Esophagus muscularis mucosa (tissue), 4 donors: ENCODE measurements at places on chromosomes 16 and 17. TPM values are rescaled to one million over a fixed set of nuclear protein-coding genes. Genes with fewer than 3 reads are reported as not detected.
A peak's percentile ranks its signal among the peaks of the same experiment; 100 is the strongest.

The TBC1D3C gene
- total RNA-seq, result not detected

The PIMREG gene
- not detected for total RNA-seq

The TBC1D3E gene
- not detected for total RNA-seq

The KRT27 gene
- not detected for total RNA-seq

The CCDC40 gene
- total RNA-seq, result 9.1 TPM

The C17orf107 gene
- total RNA-seq, result 1.2 TPM

The TMEM114 gene
- not detected for total RNA-seq

DNA sequence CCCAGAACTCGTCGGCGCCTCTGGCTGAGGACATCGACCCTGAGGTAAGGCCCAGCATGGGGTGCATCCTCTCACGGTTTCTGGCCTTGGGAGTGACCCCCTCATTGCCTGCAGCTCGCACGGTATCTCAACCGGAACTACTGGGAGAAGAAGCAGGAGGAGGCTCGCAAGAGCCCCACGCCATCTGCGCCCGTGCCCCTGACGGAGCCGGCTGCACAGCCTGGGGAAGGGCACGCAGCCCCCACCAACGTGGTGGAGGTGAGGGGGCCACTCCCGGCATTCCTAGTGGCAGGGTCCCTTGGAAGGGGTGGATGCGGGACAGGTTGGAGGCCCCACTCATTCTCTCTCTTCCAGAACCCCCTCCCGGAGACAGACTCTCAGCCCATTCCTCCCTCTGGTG lies 8.4 kb upstream of the MRPL12 start:
- DNase-seq, result no peak
- no peaks in the 10 kb centered on the region for H3K27me3 ChIP-seq
- H3K27ac ChIP-seq, result no peak overlapping the region
- no peak overlapping the region for H3K4me3 ChIP-seq

DNA sequence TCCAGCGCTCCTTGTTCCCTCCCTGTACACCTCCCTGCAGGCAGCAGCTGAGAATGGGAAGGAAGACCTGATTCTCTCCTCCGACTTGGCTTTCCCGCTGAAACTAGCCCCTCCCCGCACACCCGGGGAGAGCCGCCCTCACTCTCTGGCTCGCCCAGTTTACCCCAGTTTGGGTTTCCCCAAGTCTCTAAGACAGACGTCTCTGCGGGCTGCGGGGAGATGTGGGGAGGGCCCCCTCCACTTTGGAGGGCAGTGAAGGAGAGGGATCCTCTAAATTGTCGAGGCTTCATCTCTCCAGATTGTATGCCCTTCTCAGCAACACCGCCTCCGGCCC lies 797 bp downstream of the GRB7 start:
- peak overlapping the region; percentile 52 for H3K4me3 ChIP-seq
- H3K27me3 ChIP-seq, result peaks cover 10% of the 10 kb centered on the region
- no peaks in the 10 kb centered on the region for H3K36me3 ChIP-seq
- no peak for DNase-seq

GRCh38 chr16:12462426-12463280 lies 341.0 kb downstream of the CPPED1 start:
- no peaks in the 10 kb centered on the region for H3K36me3 ChIP-seq
- H3K27ac ChIP-seq, result no peak overlapping the region
- DNase-seq, result no peak
- H3K4me3 ChIP-seq, result no peak overlapping the region
- H3K4me1 ChIP-seq, result no peaks in the 10 kb centered on the region

- H3K27me3 ChIP-seq, result no peaks in the 10 kb centered on the region
- peaks cover 13% of the 10 kb centered on the region for H3K4me1 ChIP-seq
- no peak overlapping the region for H3K27ac ChIP-seq
- no peak overlapping the region for H3K4me3 ChIP-seq
Observed at GRCh38 chr16:81590714-81591544, 146.3 kb downstream of the CMIP start.

DNA sequence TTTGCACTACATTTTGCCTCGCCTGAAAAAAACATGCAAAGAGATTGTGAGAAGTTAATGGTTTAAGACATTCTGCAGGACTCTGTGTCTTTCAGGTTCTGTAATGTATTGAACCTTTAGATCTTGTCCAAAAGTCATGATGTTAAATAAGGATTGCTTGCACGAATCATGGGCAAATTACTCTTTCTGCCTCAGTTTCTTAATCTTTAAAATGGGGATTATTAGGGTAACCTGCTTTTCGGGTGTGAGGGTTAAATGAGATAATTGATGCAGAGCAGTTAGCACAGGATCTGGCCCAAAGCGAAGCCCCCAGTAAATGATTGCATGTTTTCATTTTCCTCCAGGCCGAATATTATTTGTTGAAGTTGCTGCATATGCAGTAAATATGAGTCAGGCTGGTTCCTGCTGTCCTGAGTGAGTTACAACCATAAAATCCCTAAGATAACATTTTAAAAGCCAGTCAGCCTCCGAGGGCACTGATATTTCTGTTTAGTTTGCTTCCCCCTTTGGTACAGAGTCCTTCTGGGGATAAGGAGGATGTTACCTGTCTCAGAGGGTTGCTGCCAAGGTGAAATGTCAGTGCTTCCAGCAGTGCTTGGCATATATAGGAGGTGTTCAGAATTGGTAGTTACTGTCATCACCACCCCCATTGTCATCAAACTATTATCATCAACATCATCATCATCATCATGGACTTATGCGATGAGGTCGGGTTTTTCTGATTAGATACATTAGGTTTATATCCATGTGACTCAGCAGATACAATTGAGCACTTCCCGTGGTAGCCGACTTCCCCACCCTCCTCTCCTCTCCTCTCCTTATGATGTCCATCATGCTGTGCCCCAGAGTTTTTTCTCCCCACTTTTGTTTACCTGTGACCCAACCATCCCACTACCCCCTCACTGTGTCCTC lies 20.6 kb upstream of the ARHGAP17 start:
- H3K27me3 ChIP-seq, result no peaks in the 10 kb centered on the region
- H3K4me1 ChIP-seq, result peaks cover 8% of the 10 kb centered on the region
- H3K36me3 ChIP-seq, result no peaks in the 10 kb centered on the region
- no peak overlapping the region for H3K4me3 ChIP-seq
- no peak overlapping the region for H3K27ac ChIP-seq
- DNase-seq, result no peak

GRCh38 chr17:27552276-27552732 lies 78.7 kb upstream of the LGALS9 start:
- no peak for DNase-seq
- H3K4me3 ChIP-seq, result no peak overlapping the region
- H3K4me1 ChIP-seq, result peaks cover 39% of the 10 kb centered on the region
- H3K36me3 ChIP-seq, result peaks cover 3% of the 10 kb centered on the region
- H3K27me3 ChIP-seq, result no peaks in the 10 kb centered on the region

- no peaks in the 10 kb centered on the region for H3K27me3 ChIP-seq
- no peak overlapping the region for H3K27ac ChIP-seq
- no peak overlapping the region for H3K4me3 ChIP-seq
- peaks cover 7% of the 10 kb centered on the region for H3K4me1 ChIP-seq
Observed at GRCh38 chr17:28528327-28529012, 22.3 kb downstream of the FOXN1 start.

GRCh38 chr16:71923941-71924690 lies 28.8 kb downstream of the IST1 start:
- H3K4me1 ChIP-seq, result peaks cover 48% of the 10 kb centered on the region
- DNase-seq, result no peak
- H3K36me3 ChIP-seq, result peaks cover 66% of the 10 kb centered on the region
- H3K4me3 ChIP-seq, result no peak overlapping the region

- H3K27ac ChIP-seq, result no peak overlapping the region
- peaks cover 4% of the 10 kb centered on the region for H3K27me3 ChIP-seq
- no peaks in the 10 kb centered on the region for H3K36me3 ChIP-seq
- H3K4me1 ChIP-seq, result no peaks in the 10 kb centered on the region
- DNase-seq, result no peak
Observed at GRCh38 chr17:73725794-73726515, 81.7 kb upstream of the SDK2 start.

- peak overlapping the region; percentile 81 for H3K27ac ChIP-seq
- peaks cover 45% of the 10 kb centered on the region for H3K27me3 ChIP-seq
- no peak for DNase-seq
- H3K4me1 ChIP-seq, result peaks cover 49% of the 10 kb centered on the region
- no peaks in the 10 kb centered on the region for H3K36me3 ChIP-seq
Observed at GRCh38 chr16:1151424-1152122, 1.3 kb upstream of the CACNA1H start.

DNA sequence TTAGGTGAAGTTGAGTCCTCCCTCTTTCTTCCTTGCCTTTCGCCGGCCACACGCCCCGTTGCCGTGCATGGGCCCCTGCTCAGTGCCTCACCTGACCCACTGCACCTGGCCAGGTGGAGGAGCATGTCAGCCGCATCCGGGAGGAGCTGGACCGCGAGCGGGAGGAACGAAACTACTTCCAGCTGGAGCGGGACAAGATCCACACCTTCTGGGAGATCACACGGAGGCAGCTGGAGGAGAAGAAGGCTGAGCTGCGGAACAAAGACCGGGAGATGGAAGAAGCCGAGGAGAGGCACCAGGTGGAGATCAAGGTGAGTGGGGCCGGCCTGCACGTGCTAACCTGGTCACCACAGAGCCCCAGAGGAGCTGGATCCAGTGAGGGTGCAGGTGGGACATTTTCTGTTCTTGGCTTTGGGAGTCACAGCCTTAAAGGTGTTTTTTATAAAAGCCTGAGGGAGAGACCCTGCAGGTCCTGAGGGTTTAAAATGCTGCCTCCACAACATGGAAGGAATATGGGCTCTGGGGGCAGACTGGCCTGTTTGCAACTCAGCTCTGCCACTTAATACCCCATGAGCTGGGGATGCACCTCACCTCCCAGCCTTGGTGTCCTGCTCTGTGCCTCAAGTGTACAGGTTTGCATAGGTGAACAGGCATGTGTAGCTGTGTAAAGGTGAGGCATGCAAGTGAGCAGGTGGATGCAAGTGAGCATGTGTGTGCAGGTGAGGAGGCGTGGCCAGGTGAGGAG lies 12.1 kb upstream of the DBNDD1 start:
- no peak overlapping the region for H3K4me3 ChIP-seq
- no peak overlapping the region for H3K27ac ChIP-seq
- no peaks in the 10 kb centered on the region for H3K4me1 ChIP-seq
- no peak for DNase-seq
- peaks cover 63% of the 10 kb centered on the region for H3K36me3 ChIP-seq
- no peaks in the 10 kb centered on the region for H3K27me3 ChIP-seq

DNA sequence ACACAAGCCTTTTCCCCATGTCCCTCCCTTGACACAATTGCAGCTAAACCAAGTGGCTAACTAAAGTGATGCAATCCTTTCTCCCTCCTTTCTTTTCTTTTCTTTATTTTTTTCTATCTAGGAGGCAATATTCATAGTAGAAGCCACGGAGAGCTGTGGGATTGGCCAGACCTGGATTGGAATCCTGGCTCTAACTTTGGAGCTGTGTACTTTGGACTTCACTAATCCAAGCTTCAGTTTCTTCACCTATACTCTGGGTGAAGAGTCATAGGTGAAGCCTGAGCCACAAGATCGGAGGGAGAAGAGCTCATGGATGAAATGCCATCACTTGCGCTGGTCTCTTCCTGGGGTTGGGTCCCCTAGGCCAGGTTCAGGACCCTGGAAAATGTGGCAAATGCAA lies 177.2 kb downstream of the IRX5 start:
- no peaks in the 10 kb centered on the region for H3K36me3 ChIP-seq
- no peak overlapping the region for H3K4me3 ChIP-seq
- H3K27me3 ChIP-seq, result peaks cover 12% of the 10 kb centered on the region
- H3K4me1 ChIP-seq, result no peaks in the 10 kb centered on the region
- H3K27ac ChIP-seq, result no peak overlapping the region

DNA sequence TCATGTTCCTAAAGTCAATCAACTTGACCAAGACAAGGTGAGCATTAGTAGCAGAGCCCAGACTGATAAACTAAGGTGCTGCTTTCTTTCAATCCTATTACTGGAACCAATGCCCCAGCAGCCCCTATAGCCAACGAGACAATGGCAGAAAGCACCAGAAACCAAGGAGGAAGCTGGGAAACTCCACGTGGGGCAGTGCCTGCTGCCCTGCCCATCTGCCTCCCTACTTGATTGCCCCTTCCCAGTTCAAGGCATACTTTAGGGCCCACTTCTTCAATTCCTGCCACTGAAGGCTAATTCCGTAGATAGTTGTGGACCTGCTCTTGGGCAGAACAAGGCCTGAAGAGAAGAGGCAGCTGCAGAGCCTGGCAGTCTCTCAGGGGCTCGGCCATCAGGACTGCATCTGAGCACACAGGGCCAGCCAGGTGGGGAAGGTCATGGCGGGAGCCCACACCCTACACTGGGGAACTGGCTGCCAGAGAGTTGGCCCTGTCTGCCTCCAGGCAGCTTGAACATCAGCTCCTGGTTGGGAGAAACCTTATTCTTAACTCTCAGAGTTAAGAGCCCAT lies 30.9 kb downstream of the WSB1 start:
- no peak overlapping the region for H3K4me3 ChIP-seq
- H3K36me3 ChIP-seq, result no peaks in the 10 kb centered on the region
- peak; percentile 53 for DNase-seq
- H3K27ac ChIP-seq, result no peak overlapping the region

DNA sequence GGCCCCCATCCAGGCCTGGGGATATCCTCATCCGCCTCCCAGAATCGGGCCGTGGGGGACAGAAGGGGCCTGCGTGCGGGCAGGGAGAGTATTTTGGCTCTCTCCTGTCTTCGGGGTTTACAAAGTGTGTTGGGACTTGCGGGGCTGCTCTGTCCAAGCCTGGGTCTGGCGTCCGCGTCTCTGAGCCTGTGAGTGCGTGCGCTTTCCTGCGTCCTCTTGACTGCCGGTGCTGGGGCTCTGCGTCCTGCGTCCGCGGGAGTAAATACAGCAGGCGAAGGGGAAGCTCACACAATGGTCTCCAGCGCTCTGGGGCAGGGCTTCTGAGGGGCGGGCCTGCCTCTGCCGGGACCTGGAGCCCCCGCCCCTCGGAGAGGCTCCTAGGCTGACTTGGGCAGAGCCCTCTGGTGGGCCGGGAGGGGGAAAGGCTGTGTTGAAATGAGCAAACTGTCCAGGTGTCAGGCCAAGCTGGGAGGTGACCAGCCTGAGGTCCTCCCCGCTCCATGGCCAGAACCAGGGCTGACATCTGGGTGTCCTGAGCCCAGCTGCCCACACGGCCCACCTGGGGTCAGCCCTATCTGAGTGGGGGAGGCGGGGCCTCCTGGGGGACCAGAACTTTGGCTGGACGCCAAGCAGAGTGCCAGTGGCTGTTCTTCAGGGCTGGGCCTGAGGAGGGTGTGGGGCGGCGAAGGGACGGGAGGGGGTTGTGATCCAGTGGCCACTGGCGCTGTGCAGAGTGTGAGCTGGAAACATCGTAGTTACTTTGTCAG lies 233.6 kb downstream of the SEC14L1 start:
- H3K27me3 ChIP-seq, result no peaks in the 10 kb centered on the region
- H3K27ac ChIP-seq, result peak overlapping the region; percentile 99
- peaks cover 86% of the 10 kb centered on the region for H3K4me1 ChIP-seq
- peak; percentile 96 for DNase-seq

DNA sequence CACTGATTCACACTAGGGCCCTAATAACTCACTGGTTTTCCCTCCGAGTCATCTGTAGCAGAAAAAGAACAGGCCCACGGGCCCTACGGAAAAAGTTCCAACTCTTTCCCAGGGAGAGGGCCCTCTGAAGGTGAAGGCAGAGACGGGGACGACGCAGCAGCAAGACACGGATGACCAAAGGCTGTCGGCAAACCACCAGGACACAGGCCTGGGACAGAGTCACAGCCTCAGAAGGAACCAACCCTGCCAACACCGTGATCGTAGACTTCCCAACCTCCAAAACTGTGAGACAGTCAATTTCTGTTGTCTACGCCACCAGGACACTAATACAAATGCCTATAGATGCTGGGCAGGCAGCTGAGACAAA lies 5.2 kb upstream of the SPHK1 start:
- H3K27me3 ChIP-seq, result peaks cover 38% of the 10 kb centered on the region
- no peak overlapping the region for H3K27ac ChIP-seq
- no peaks in the 10 kb centered on the region for H3K36me3 ChIP-seq
- H3K4me3 ChIP-seq, result no peak overlapping the region
- no peak for DNase-seq

GRCh38 chr16:73878611-73879010 lies 418.0 kb upstream of the PSMD7 start:
- H3K27ac ChIP-seq, result no peak overlapping the region
- no peak overlapping the region for H3K4me3 ChIP-seq
- H3K36me3 ChIP-seq, result no peaks in the 10 kb centered on the region
- no peaks in the 10 kb centered on the region for H3K27me3 ChIP-seq
